ENCODE measurements at places on chromosomes 11 and 22.

GRCh38 chr22:43431808-43432554 lies 20.2 kb downstream of the MPPED1 start:
- DNase-seq, result no peak

DNA sequence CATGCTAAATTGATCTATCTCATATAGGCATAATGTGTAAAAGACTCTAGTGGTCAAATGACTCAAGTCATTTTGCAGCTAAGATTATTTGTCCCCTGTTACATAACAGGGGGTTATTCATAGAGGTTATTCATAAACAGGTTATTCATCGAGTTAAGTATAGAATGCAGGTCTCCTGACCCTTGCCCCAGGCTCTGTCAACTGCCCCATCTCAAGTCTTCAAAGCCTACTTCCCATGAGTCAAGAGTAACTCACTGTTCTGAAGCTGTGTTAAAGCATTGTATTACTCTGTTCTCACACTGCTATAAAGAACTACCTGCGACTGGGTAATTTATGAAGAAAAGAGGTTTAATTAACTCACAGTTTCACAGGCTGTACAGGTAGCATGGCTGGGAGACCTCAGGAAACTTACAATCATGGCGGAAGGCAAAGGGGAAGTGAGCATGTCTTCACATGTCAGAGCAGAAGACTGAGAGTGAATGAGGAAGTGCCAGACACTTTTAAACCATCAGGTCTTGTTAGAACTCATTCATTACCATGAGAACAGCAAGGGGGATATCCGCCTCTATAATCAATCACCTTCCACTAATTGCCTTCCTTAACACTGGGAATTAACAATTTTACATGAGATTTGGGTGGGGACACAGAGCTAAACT lies 226.2 kb upstream of the BLID start:
- DNase-seq, result no peak

DNA sequence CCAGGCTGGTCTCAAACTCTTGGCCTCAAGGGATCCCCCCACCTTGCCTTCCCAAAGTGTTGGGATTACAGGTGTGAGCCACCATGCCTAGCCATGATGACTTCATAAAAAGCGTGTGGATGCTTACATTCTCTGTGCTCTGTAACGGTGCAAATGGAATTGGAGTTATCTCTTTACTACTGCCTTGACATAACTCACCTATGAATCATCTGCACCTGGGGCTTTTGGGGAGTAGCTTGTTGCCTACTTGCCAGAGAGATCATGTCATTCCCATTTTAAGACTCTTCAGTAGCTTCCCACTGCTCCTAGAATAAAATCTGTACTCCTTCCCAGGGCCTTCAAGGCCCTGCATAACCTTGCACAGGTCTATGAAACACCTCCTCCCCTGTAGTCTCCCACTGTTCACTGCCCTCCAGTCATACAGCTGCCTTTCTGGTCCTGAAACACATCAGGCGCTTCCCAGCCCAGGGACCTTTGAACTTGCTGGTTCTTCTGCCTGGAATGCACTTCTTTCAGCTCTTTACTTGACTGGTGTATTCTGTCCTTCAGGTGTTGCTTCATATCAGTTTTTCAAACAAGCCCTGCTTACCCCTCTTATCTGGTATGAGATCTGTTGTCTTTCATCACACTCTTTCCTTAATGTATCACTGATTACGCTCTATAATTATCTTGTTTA lies 19.6 kb upstream of the MOGAT2 start:
- DNase-seq, result no peak

DNA sequence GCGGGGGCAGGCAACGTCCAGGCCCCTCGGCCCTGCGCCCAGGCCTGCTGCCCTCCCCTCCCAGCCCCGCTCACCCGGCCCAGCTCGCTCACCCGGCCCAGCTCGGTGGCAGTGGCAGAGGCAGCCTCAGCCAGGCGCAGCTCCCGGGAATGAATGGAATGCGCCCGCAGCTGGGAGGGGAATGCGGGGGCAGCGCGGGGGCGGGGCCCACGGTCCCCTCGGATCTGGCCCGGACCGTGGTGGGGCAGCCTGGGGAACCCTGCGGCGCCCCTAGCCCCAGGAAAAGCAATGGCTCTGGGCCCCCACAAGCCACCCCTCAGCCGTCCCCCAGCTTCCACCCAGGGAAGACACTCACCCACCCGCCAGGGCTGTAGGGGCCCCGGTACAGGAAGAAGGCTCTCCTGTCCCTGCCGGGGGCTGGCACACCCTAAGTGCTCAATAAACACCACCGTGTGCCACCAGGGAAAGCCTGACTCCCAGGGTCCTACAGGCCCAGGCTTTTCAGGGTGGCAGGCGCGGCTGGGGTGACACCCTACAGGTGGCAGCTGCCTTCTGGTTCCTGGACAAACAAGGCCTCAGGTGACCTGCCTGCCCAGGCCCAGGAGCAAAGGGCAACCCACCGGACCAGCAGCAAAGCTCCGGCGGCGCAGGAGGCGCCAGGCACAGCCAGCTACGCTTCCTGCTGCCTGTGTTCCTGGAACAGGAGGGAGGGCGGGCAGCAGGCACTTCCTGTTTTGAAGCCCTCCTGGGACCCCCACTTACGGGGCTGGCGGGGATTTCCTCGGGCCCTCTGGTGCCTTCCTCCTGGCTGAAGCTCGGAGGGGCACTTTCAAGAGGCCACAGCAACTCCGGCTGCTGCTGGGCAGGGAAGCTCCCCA lies 13.8 kb downstream of the PLXNB2 start:
- DNase-seq, result no peak

- no peak for DNase-seq
Observed at GRCh38 chr11:74460481-74461154, 6.7 kb downstream of the KCNE3 start.

DNA sequence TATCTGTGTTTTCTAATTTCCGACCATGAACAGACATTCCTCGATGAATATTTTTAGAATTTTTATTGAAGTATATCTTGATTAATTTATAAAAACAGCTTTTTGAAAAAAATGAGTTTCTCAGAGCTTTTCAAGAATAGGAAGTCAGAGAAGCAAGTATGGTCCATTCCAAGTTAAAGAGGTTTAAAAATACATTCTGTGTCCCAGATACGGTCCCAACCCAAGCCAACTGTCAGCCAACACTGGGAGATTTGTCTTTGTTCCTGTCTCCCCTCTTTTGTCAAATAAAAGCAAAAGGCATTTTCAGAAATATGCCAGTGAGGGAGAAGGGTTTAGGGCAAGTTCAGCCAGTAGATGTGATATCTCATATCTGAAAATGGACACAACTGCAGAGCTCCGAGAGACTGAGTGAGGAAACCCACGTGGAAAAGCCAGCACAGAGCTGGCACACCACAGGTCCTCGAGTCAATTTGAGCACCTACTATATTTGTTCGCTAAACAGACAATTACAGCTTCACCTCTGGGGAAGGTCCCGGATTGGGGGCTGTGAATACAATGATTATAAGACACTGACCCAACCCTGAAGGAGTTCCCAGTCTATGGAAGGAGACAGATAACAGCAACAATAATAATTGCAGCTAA lies 59.8 kb downstream of the C11orf91 start:
- DNase-seq, result no peak

DNA sequence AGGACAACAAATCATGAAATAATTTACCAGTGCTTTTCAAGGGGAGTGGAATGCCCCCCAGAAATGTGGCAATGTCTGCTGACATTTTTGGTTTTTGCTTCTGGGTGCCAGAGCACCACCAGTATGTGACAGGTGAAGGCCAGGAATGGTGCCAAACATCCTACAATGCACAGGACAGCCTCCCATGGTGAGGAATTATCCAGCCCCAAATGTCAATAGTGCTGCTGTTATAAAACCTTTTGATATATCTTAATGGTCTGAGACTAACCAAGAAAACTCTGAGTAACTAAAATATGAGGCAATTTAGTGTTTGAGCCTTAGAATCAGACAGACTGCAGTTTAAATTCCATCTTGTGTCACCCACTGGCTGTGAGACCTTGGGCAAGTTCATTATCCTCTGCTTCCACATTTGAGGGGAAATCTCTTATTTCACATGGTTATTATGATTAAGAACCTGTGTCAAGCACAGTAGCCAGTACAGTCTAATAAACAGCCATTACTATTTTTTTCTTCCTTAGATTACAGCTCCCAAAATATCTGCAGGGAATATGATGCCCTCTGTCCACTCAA lies 69.5 kb downstream of the AMBRA1 start:
- DNase-seq, result no peak

DNA sequence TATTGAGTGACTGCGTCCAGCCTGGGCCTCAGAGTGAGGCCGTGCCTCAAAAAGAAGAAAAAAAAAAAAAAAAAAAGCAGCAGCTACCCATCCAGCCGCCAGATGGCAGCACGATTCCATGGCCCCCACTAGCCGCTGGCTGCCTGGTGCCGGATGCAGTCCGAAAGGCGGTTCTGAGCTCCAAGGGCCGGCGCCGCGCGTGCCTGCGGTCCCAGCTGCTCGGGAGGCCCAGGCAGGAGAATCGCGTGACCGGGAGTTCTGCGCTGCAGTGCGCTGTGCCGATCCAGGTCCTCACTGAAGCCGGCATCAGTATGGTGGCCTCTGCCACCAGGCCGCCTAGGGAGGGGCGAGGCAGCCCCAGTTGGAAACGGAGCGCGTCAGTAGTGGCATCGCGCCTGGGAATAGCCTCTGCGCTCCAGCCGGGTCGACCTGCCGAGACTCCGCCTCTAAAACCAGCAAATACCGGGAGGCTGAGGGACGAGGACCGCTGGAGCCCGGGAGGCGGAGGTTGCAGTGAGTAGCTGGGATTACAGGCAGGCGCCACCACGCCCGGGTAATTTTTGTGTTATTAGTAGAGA lies 19.3 kb downstream of the SCARF2 start:
- peak; percentile 65 for DNase-seq
